ENCODE measurements at places on chromosomes 5 and 9. TPM values are rescaled to one million over a fixed set of nuclear protein-coding genes. Genes with fewer than 3 reads are reported as not detected.

DMRT3 gene
- total RNA-seq, result not detected

CAVIN4 gene
- 11.3 TPM for total RNA-seq

PTPRD gene
- 323 TPM for total RNA-seq

GRCh38 chr5:84290161-84290560, 94.5 kb downstream of the EDIL3 start:
- no peak for DNase-seq

DNA sequence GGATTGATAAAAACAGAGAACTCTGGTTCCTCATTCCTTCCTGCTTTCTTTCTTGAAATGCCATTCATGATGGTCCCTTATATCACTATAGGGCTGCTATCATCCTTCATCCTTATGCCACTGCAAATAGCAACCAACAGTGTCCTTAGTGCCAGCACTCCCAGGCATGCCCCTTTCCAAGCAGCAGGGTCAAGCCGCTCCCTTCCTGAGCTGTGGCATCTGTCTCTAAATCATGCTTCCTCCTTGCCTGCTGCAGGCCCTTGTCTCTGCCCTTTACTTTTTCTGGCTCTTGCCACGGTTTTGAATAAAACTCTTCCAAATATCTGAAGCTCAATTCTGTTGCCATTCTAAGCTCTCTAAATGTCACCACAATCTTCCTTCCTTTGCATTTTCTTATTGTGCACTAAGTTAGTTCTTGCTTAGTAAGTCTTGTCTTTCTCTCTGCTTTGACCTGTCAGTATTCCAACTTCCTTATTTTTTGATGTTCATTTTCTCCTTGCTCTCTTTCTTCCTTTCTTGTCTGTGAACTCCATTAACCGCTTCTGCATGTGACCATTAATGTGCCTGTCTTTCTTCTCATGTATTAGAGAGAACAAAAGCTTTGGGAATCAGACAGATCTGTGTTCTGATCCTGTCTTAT, 19.9 kb downstream of the TLR4 start:
- no peak for DNase-seq

DNA sequence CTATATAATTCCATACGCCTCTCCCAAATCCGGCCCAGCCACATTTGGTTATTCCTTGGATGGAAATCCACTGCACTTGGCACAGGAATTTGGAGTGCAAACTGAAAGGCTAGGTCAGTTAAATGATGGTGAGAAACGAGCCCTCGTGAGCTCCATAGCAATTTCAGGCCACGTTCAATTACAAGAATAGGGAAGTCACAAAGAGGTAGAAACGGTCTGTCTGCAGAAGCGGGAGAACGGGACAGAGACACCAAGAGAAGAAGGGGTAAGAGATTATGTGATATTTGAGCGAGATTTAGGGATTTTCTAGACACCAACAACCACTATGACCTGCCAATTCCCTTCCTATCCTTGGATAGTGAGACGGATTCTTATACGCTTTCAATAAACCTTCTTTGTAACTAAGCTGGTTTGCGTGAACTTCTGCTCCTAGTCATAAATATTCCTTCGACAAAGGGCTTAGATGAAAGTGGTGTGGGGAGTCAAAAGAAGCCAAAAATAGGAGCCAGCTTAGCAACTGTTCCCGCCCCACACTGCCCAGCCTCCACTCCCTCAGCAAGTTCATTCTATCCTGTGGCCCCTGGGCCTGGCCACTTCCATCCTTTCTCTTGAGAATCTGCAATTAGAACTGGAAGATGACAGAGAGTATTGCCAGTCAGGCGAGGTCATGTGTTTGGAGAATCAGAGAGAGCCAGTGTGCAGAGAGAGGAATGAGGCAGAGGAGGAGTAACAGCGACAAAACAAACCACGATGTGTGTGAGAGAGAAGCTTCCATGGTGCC, 118.4 kb downstream of the ZNF608 start:
- no peak for DNase-seq

All from cerebellum (tissue), 4 donors.